ENCODE measurements at places on chromosomes 2 and 18.

DNA sequence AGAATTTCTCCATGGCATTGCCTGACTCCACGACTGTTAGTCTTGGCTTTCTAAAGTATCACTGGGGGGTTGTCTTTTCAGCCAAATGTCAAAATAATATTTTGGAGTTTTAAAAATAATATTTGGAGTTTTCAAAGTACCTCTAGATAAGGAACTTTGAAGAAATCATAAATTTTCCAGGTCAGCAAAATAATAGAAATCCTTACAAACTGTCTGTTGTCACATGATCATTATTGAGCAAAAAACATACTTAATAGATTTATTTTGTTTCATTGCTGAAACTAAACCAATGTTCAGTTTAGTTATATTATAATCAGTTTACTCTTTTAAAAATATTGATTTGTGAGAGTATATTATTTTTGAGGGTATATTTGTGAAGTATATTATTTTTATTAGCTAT is 85.7 kb downstream of the APLF start:
- DNase-seq, result no peak

- DNase-seq, result no peak
Observed at GRCh38 chr2:9032536-9033255, 29.2 kb upstream of the MBOAT2 start.

DNA sequence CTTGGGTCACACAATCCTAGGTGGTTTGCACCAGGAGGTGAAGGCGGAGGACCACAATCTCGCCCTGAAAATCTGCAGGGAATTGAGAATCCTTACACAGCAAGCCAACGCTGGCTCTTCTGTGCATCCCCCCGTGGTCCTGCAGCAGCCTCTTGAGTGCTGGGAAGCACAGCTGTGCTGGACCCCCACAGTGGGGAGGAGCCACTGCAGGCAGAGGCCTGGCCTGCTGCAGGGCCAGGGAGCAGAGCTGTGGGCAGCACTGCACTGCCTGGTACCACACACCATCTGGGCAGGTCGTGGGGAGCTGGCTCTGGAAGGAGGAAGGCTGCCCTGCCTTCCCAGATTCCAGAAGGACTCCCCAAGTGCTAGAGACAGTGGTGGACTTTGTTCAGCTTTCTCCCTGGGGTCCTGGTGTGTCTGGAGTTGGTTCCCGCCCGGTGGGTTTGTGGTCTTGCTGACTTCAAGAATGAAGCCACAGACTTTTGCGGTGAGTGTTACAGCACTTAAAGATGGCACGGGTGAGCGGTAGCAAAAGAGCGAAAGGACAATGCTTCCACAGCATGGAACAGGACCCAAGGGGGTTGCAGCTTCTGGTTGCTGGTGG is 106.3 kb downstream of the FAM168B start:
- no peak for DNase-seq

DNA sequence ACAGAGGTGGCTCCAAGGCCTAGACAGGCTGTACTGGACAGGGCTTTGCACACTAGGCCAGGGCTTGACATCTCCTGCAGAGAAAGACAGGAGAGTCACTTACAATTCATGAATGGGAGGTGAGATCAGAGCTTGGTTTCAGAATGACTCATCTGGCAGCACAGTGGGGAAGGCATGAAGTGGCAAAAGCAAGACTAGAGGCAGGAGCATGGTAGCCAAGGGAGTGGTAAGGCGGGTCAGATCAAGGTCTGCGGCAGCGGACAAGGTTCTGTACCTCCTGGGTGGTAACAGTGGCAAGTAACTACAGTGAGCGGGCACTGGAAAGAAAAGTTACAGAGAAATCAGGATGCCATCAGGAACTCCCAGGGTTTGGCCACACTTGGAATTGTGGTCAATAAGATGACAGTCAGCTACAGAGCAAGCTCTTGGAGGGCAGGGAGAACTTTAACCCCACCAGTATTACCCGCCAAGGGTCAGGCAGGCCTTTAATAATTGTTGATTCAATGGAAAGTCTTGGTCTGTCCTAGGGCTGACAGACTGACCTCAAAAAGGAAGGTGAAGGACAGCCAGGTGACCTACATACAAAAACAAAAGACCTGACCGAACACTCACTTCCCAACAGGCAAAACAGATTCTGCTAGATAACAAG is 5.7 kb downstream of the MCFD2 start:
- peak; percentile 41 for DNase-seq

- no peak for DNase-seq
Observed at GRCh38 chr2:239399921-239400595, 762 bp downstream of the HDAC4 start.

- DNase-seq, result no peak
Observed at GRCh38 chr2:161825429-161825828, 201.2 kb downstream of the SLC4A10 start.

GRCh38 chr2:170052151-170052550 is 125.8 kb upstream of the MYO3B start:
- DNase-seq, result no peak

GRCh38 chr18:3653263-3653850 is 203.4 kb downstream of the TGIF1 start:
- no peak for DNase-seq

DNA sequence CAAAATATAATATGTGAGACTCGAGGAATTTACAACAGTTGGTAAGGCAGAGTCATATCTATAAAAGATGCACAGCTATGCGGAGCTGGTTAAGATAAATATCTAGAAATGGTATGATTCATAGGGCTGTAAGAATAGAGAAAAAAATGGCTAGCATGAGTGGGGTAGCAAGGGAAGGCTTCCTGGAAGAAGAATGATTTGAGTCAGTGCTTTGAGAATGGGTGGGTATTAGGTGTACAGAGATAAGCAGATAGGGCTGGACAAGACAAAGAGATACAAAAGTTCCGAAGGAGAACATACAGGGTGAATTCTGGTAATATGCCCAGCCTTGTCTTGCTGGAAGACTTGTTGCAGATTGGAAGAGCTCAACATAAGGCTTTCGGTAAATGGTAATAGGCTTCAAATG is 291.5 kb upstream of the CCDC68 start:
- DNase-seq, result peak; percentile 52

- no peak for DNase-seq
Observed at GRCh38 chr2:187586011-187586641, 31.9 kb upstream of the TFPI start.

GRCh38 chr18:80246445-80247392 is 595 bp downstream of the PARD6G start:
- no peak for DNase-seq

DNA sequence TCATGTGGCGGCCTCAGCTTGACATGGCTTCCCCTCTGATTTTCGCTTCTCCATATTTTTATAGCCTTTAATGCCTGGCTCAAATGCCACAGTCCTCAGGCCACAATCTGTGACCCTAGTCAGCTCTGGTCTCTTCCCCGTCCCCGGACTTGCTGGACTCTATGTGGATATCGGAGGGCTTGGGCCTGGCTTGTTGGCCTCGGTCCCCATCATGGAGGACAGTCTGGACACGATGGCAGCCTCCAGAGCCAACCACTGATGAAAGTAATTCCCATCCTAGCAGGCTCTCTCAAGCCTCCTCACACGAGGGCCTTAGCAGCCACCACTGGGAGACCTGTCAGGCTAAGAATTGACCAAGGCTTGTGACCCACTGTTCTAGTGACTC is 61.6 kb downstream of the LPIN1 start:
- no peak for DNase-seq

DNA sequence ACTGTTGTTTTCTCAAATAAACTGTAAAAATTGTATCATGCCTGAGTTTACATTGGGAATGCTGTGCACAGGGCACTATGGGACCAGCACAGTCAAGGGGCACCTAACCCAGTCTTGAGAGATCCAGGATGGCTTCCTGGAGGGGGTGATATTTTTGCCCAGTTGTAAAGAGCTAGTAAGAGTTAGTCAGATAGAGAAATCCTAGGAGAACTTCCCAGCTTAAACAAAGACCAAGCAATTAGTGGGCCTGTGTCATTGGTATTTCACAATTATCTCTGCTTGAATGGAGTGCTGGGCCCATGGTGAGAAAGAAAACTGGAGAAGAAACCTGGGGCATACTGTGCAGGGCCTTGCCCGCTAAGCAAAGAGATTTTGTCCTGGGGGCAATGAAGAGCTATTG is 12.2 kb downstream of the XDH start:
- DNase-seq, result no peak

Data from amniotic stem cell (primary cell).